GM23248 (cell line): ENCODE measurements at places on chromosomes 1 and 21.

DNA sequence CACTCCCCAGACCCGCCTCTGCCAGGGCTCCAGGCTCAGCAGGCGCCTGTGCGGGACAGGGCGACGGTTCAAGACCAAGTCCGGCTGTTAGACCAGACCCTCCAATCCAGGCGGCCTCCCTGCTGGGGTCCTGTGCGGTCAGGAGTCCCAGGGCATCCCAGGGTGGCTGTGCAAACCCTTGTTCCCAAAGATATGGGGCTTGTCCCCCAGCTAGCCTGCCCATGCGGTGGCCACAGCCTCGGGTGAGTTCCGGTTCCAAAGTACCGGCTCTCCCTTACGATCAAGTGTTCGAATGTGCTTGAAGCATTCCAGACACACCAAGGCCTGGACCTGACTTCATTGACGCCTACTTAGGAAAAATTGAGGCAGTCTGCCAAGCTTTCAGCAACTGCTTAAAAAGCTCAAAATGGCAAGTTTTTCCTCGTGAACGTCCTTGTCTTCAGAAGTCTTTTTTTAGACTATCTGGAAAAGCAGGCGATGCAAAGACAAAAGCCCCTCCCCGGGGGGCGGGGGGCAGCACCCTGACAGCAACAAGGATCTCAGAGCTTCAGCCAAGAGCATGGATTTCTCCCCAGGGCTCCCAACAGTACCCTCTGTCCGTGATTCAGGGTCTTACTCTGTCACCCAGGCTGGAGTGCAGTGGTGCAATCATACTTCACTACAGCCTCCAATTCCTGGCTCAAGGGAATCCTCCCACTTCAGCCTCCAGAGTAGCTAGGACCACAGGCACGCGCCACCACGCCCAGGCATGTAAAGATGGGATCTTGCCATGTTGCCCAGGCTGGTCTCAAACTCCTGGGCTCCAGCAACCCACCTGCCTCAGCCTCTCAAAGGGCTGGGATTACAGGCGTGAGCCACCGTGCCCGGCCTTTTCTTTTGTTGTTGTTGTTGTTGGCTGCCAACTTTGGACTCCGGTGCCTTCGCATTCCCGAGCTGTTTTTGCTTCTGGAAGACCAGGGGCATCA, 2.3 kb downstream of the FAAP20 start:
- DNase-seq = peak; percentile 92

DNA sequence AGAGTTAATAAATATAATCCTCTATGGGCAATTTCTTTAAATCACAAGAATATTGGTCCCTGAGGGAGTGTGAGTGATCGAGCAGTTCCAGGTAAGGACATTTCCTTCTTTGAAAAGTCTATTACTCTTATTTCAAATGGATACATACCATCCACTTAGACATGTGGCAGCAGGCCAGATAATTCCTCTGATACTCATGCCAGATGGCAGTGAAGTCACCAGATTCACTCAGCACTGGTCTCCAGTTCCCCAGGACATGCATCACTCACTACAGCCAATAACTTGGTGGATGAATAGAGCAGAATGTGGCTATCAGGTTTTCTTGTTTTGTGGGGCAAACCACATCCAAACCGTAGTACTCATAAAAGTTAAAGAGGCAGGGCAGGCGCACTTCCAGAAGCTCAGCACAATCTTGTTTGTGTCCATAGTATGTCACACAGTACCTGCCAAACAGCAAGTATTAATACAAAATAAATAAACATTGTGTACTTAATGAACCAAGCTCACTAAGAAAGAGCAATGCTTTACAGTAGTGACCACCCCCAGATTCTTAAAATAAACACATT, 74.2 kb upstream of the CD53 start:
- DNase-seq = no peak

GRCh38 chr1:236848274-236848923, 53.3 kb downstream of the MTR start:
- DNase-seq = no peak

GRCh38 chr21:45950740-45951515, 30.6 kb upstream of the COL6A1 start:
- DNase-seq = peak; percentile 73

GRCh38 chr1:204442376-204443259, 31.0 kb upstream of the PPP1R15B start:
- DNase-seq = no peak

- DNase-seq = peak; percentile 65
Measured at GRCh38 chr1:44405031-44405797, at the start of gene RNF220. TSS of gene RNF220 (plus strand) at chr1:44405255.

DNA sequence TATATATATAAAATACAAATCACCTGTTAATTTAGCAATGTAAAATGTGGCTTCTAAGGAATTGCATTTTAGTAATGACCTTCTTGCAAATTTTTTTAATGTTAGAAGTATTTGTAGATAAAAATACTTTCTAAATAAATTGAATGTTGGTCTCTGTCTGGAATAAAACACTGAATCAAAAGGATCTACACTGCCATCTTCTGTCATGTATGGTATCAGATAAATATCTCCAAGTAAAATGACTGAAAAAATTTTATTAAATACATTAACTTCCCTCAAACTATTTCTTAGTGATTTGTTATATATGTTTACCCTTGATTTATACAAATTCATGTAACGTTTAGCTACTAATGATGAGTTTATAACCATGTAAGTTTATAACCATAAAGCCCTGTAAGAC, 2029.3 kb downstream of the MRPL39 start:
- DNase-seq = no peak

DNA sequence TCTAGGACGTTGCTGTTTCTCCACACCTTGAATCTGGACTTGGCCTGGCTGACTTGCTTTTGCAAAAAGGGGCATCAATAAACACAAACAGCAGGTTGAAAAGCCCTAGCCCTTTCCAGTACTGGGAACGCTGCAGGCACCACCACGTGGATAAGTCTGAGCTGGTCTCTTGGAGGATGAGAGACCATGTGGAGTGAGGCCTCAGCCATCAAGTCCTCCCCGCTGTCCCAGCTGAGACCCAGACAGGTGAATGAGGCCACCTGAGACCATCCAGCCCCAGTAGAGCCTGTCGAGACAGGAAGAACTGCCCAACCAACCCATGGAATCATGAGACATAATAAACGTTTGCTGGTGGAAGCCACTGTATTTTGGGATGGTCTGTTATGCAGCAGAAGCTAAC, 688.7 kb downstream of the PTPRU start:
- DNase-seq = no peak
